ENCODE measurements at places on chromosomes 12 and 14. TPM values are rescaled to one million over a fixed set of nuclear protein-coding genes. Genes with fewer than 3 reads are reported as not detected.

IFT81 gene
- total RNA-seq, result 3.7 TPM

TMEM253 gene
- total RNA-seq, result 1.6 TPM

CD9 gene
- total RNA-seq, result 33.5 TPM

CCDC177 gene
- total RNA-seq, result not detected

TROAP gene
- total RNA-seq, result 1.3 TPM

OR6C68 gene
- not detected for total RNA-seq

CRADD gene
- total RNA-seq, result 8.3 TPM

GUCY2C gene
- not detected for total RNA-seq

IL22 gene
- not detected for total RNA-seq

SERPINA6 gene
- 7.3 TPM for total RNA-seq

DIO2 gene
- 0.28 TPM for total RNA-seq

TMEM52B gene
- total RNA-seq, result not detected

GPR84 gene
- total RNA-seq, result 0.32 TPM

TAS2R19 gene
- total RNA-seq, result 1.6 TPM

CLEC2B gene
- total RNA-seq, result 1.4 TPM

CMA1 gene
- total RNA-seq, result 0.64 TPM

LRFN5 gene
- total RNA-seq, result 0.28 TPM

KRT77 gene
- not detected for total RNA-seq

OAS1 gene
- total RNA-seq, result 10.9 TPM

C1QL4 gene
- total RNA-seq, result not detected

SLC2A14 gene
- 4.7 TPM for total RNA-seq

PZP gene
- total RNA-seq, result not detected

STXBP6 gene
- total RNA-seq, result 24.4 TPM

PLEKHG7 gene
- 0.65 TPM for total RNA-seq

RBP5 gene
- 2.0 TPM for total RNA-seq

KDM5A gene
- 19.9 TPM for total RNA-seq

KERA gene
- total RNA-seq, result not detected

KRT2 gene
- not detected for total RNA-seq

C12orf60 gene
- total RNA-seq, result 0.28 TPM

RPGRIP1 gene
- 0.21 TPM for total RNA-seq

JAG2 gene
- 16.8 TPM for total RNA-seq

GLIPR1L1 gene
- not detected for total RNA-seq
